CD4-positive, alpha-beta T cell treated with Interleukin-4 for 1 hour (primary cell): ENCODE measurements at places on chromosomes 16 and 17.

DNA sequence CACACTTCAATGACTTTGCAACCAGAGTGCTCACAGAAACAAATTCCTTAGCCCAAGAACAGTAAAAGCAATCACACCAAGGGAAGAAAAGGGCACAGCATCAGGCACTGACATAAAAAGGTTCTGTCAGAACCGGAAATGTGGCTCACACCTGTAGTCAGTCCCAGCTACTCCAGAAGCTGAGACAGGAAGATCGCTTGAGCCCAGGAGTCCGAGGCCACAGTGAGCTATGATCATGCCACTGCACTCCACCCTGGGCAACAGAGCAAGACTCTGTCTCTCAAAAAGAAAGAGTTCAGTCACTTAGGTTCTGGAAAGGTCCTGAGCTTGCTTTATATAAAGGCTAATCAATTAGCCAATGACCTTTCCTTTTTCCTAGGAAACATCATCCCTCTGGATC lies 22.7 kb downstream of the YWHAE start:
- DNase-seq = no peak

DNA sequence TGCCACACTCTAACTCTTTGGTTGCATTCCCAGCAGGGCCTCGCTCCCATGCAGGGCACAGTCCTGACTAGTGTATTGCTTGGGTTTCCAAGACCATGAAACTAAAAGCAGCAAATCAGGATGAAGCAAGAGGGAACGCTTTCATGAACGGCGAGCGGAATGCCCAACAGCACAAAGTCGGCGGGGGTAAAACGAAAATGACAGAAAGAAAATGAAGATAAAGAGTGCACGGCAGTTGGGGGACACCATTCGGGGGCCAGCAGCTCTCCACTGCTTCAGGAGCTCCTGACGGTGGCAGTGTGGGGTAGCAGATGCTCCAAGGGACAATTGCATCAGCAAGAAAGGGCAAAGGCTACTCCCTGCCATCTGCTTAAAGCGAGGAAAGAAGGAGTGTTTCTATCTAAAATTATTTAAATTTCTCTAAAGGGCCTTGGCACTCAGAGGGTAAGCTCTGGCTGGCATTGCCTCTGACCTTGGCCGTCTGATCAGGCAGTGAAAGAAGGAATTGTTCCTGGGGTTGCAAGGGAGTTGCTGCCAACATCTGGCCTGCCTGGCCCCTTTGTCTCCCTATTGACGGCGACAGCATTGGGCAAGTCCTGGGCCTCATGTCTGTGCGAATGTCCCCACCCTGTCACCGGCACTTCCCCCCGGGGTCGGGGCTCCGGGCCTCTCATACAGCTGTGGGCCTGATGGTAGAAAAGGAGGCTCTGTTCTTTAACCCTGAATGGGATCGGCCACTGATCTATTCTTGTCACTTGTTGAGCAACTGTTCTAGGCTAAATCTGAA lies 138.2 kb downstream of the CMIP start:
- DNase-seq = no peak

- DNase-seq = no peak
Measured at GRCh38 chr17:11383157-11383556, 142.1 kb downstream of the SHISA6 start.

GRCh38 chr16:53913099-53913870 lies 209.3 kb downstream of the FTO start:
- DNase-seq = no peak

- no peak for DNase-seq
Measured at GRCh38 chr16:78993346-78993745, 607.2 kb downstream of the MAF start.

DNA sequence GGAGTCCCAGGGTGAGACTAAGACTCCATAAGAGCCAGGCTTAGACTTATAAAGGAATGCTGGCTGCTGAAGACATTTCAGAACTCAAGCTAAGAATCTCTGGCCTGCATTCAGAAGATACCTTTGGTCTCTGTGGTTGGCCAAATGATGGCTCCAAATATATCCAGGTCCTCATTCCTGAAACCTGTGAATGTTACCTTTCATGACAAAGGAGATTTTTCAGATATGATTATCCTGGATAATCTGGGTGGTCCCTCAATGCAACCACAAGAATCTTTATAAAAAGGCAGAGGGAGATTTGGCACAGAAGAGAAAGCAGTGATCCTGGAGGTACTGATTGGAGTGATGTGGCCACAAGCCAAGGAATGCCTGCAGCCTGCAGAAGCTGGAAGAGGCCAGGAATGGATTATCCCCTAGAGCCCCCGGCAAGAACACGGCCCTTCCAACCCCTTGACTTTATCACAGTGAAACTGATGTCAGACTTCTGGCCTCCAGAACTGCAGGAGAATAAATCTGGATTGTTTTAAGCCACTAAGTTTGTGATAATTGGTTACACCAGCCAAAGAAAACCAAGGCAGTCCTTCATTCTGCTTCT lies 253.3 kb downstream of the SLC39A11 start:
- no peak for DNase-seq

DNA sequence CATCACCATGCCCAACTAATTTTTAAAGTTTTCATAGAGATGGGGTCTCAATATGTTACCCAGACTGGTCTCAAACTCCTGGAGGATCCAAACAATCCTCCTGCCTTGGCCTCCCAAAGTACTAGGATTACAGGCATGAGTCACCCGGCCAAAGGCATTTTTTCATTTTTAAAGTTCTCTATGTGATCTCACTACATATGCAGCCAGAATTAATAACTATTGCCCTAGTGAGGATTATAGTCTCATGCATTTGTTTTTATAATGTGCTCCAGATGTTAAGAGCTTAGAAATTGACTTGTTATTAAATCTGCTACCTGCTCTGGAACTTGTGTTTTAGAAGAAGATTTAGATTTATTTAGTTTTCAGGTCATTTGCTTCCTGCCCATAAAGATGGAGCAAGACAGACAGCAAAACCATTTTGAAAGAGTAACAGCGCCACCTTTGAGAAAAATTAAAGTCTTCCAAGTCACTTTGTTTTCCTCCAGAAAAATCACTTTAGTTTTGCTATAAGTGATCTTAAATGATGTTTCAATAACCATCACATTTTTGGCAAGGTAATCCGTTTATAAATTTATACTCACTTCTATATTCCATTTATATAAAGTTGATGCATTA lies 79.5 kb downstream of the CA4 start:
- DNase-seq = no peak

GRCh38 chr17:39661744-39662541 lies 3.2 kb upstream of the TCAP start:
- no peak for DNase-seq

DNA sequence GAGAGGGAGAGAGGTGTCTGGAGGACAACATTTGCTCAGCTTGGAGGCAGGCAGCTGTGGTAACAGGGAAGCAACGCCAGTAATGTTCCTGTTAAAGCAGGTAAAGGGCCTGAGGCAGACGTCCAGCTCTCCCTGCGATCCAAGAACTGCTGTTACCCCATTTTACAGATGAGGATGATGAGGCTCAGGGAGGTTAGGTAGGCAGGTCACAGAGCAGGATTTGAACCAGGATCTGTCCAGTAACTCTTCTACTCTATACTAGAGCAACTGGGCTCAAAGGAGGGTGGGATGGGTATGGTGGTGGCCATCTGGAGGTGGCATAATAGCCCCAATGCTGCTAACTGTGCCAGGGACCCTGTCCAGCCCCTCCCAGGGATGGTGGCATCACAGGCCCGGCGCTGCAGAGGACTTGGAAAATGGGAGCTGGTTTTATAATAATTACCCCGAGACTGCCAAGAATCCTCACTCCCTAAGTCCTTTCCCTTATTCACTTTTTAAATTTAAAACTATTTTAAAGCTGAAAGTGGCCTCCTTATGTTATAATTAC lies 12.0 kb downstream of the CA7 start:
- no peak for DNase-seq

DNA sequence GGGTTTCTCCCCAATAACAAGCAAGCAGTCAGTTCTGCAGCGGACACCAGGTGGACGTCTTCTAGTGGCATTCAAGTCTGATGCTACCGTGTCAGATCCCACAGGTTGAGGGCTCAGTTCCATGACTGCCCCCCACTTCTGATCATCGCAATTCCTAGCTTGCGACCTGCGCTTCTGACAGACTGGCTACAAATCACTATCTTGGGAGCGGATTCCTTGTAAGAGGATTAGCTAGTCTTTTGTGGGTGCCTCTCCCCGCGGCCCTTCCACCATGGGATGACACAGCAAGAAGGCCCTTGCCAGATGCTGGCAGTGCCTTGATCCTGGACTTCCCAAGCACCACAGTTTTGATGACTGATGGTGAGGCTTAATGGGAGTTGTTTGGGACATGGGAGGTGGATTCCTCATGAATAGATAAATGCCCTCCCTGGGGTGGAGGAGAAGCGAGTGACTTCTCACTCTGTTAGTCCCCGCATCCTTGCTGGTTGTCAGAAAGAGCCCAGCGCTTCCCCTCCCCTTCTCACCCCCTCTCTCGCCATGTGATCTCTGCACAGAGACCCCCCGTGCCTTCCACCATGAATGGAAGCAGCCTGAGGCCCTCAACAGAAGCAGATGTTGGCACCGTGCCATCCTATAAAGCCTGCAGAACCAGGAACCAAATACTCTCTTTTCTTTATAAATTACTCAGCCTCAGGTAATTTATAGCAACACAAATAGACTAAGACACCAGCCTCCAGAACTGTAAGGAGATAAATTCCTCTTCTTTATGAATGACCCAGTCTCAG lies 19.1 kb downstream of the CDIP1 start:
- DNase-seq = no peak

GRCh38 chr17:80963812-80964543 lies 27.7 kb upstream of the CHMP6 start:
- DNase-seq = no peak

DNA sequence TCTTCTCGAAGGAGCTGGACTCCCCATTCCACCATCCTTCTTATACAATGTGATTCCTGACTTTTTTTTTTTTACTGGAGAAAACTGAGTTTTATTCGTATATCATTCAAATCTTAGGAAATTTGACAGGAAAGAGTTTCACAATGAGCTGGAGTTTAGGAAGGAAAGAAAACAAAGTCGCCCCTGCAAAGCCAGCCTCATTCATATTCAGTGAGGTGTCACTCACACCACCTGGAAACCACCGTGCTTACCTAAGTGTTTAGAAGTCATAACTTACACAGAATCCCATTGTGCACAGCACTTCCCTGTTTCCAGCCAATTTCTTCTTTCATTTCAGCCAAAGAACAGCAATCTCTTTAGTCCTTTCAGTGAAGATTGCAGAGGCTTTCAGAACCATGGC lies 90.3 kb upstream of the CHMP6 start:
- DNase-seq = no peak

GRCh38 chr17:40342504-40343218 lies 21.9 kb downstream of the GJD3 start:
- no peak for DNase-seq

GRCh38 chr17:43024407-43025289 lies at the start of gene RND2:
Gene RND2 (plus strand): TSS chr17:43025231. CDS start chr17:43025348, 117 bp downstream.
- peak; percentile 88 for DNase-seq

- DNase-seq = no peak
Measured at GRCh38 chr17:51499897-51500296, 239.6 kb downstream of the UTP18 start.

- no peak for DNase-seq
Measured at GRCh38 chr17:33492731-33493265, 199.7 kb upstream of the ASIC2 start.
